ENCODE measurements at places on chromosomes 3 and 15.

DNA sequence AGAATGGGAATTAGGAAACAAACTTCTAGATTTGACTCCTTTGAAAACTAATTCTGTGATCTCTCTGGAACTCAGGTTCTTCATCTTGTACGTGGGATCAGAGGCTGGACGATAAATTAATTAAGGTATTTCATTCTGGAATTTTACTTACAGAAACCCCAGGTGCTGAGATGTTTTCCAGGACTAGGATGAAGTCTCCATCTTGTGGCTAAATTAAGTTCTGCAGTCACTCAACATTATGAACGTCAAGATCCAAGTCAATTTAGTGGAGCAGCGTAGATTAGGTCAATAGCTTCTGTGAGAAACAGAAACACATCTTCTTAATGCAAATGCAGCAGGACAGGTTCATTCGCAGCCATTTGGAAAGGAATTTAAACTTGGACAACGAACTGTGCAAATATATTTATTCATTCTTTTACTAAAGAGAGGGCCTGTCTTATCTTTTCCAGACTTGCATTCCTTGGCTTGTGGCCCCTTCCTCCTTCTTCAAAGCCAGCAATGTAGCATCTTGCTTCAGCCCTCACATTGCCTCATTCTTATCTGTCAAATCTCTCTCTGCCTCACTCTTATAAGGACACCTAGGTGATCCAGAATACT is 26.7 kb upstream of the TMC3 start:
- DNase-seq, result peak; percentile 20
- no peaks in the 10 kb centered on the region for H3K4me1 ChIP-seq
- H3K4me3 ChIP-seq, result no peak overlapping the region
- H3K27ac ChIP-seq, result no peak overlapping the region

- H3K27me3 ChIP-seq, result peaks cover 13% of the 10 kb centered on the region
- no peak overlapping the region for H3K27ac ChIP-seq
- H3K36me3 ChIP-seq, result no peaks in the 10 kb centered on the region
- H3K4me3 ChIP-seq, result no peak overlapping the region
- peak; percentile 1 for DNase-seq
These were observed 112.9 kb upstream of the SLC6A11 start for GRCh38 chr3:10702961-10703740.

GRCh38 chr15:32834156-32834555 is 116.4 kb downstream of the GREM1 start:
- no peaks in the 10 kb centered on the region for H3K27me3 ChIP-seq
- no peaks in the 10 kb centered on the region for H3K4me1 ChIP-seq
- no peaks in the 10 kb centered on the region for H3K36me3 ChIP-seq
- no peak overlapping the region for H3K4me3 ChIP-seq
- no peak for DNase-seq

DNA sequence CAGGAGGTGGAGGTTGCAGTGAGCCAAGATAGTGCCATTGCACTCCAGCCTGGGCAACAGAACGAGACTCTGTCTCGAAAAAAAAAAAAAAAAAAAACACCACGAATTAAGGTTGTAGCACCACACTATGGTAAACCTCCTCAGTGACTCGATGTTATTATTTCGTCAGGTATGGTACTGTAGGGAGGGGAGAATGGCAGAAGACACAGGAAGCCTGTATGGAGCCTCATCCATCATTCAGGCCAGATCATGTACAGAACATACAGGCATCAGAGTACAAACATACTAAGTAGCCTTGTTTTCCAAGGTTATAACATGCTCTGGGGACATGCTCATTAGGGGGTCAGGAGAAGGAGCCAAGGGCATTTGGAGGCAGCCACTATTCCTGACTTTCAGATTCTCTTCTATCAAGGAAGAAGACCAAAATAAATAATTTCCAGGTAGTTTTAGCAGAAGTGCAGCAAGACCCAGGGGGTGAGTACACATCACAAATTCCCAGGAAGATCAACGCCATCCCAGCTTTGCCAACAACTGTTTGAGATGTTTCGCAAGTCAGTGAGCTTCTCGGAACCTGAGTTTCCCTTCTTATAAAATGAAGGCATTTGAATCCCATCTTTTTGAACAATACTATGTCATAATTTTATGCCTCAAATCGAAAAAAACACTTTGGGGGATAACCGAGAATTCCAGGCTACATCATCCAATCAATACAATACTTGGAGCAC is 79.8 kb downstream of the FOXP1 start:
- H3K36me3 ChIP-seq, result no peaks in the 10 kb centered on the region
- H3K27ac ChIP-seq, result peak overlapping the region; percentile 57
- no peak overlapping the region for H3K4me3 ChIP-seq
- peak; percentile 59 for DNase-seq

DNA sequence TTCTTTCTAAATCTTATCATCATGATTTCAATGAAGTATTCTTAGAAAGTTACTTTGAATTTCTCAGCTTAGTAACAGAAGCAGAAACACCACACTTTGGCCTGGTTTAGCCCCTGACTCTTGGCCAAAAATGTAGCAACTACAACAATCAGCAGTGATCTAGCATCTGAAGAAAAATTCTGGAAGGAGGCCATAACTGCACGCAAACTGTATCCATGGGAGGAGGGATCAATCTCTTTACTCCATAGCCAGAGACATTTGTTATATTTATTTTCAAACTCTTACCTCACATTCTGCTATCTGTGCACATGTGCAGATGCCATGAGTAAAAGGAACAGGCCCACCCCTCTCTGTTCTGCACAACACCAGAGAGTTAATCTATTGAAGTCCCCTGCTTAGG is 251.0 kb upstream of the P2RY1 start:
- H3K4me3 ChIP-seq, result no peak overlapping the region
- no peaks in the 10 kb centered on the region for H3K36me3 ChIP-seq
- H3K4me1 ChIP-seq, result no peaks in the 10 kb centered on the region
- DNase-seq, result no peak
- H3K27me3 ChIP-seq, result no peaks in the 10 kb centered on the region

GRCh38 chr3:122067588-122068240 is 12.6 kb downstream of the CD86 start:
- H3K4me1 ChIP-seq, result no peaks in the 10 kb centered on the region
- no peak overlapping the region for H3K27ac ChIP-seq
- H3K36me3 ChIP-seq, result no peaks in the 10 kb centered on the region
- no peak for DNase-seq
- H3K27me3 ChIP-seq, result no peaks in the 10 kb centered on the region

DNA sequence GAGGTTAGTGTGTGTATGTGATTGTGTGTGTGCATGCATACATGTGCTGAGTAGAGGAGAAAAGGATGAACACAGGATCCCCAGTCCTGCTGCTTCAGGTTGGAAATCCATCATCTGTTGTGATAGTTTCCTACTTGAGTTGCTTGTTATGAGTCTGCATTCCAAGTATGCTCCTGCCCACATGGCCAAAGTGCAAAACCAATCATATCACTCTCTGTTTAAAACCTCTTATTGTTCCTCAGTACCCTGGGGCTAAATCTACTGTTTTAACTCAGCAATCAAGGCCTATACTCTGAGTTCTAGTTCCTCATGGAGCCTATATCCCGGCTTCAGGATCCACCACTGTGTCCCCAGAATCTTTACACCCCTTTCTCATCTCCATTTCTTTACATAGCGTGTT is 139.9 kb upstream of the TLE3 start:
- no peak overlapping the region for H3K4me3 ChIP-seq
- H3K27ac ChIP-seq, result no peak overlapping the region
- DNase-seq, result no peak
- H3K27me3 ChIP-seq, result no peaks in the 10 kb centered on the region

- H3K27me3 ChIP-seq, result no peaks in the 10 kb centered on the region
- no peak overlapping the region for H3K4me3 ChIP-seq
- no peaks in the 10 kb centered on the region for H3K36me3 ChIP-seq
- DNase-seq, result no peak
- H3K27ac ChIP-seq, result no peak overlapping the region
These were observed 176.3 kb upstream of the ZNF385D start for GRCh38 chr3:21927261-21927660.

DNA sequence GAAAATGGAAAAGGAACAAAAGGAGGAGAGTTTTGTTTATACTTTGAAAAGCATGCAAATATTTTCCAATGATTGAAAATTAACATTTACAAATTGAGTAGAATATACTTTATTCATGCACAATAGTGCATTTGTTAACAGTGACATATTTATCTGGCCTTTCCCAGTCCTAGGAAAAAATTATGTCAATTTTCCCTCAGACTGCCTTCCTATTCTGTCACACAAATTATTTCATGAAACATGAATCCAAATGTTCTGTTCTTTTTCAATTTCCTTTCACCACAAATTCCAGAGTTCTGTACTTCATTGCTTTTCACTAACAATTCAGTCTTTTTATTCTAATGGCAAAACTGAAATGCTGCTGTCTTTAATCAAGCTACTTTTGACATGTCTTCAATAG is 945.1 kb downstream of the ROBO1 start:
- no peaks in the 10 kb centered on the region for H3K4me1 ChIP-seq
- H3K36me3 ChIP-seq, result no peaks in the 10 kb centered on the region
- DNase-seq, result no peak
- no peaks in the 10 kb centered on the region for H3K27me3 ChIP-seq
- no peak overlapping the region for H3K4me3 ChIP-seq

DNA sequence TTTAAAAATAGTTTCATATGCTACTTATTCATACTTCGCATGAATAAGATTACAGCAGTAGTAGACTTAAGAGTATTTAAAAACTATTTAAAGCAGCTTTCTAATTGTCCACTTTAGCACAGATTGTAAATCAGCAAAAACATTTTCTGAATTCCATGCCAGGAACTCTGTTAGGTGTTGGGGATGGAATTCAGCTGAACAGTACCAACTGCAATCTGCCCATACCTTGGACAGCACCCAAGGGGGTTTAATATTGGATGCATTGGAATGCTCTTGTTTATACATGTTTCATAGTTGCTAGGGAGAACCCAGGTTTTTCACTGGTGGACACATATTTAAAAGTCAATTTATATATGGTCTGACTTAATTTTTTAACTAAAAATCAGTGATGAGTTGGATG is 74.8 kb downstream of the PPM1L start:
- DNase-seq, result peak; percentile 95
- no peak overlapping the region for H3K27ac ChIP-seq
- no peaks in the 10 kb centered on the region for H3K27me3 ChIP-seq

- H3K27me3 ChIP-seq, result no peaks in the 10 kb centered on the region
- H3K4me1 ChIP-seq, result peaks cover 20% of the 10 kb centered on the region
- DNase-seq, result peak; percentile 27
- no peaks in the 10 kb centered on the region for H3K36me3 ChIP-seq
These were observed 70.1 kb downstream of the TRAK1 start for GRCh38 chr3:42161050-42161935.

DNA sequence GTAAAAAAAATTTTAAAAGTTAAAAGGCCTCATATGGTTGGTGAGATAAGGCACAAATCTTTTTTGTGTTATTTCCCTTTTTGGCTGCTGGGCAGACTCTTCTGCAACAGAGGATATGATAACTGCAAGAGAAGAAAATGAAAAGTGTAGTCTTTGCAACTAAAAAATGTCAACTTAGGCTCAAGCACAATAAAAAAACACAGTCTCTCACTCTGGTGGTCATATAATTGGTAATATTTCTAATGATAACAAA is 15.4 kb downstream of the COMMD2 start:
- H3K4me3 ChIP-seq, result no peak overlapping the region
- no peaks in the 10 kb centered on the region for H3K27me3 ChIP-seq

All from trophoblast cell (in vitro differentiated cells and primary cell).